Pancreas (tissue), 10 donors: ENCODE measurements at places on chromosomes 12 and 14. TPM values are rescaled to one million over a fixed set of nuclear protein-coding genes. Genes with fewer than 3 reads are reported as not detected.

DNA sequence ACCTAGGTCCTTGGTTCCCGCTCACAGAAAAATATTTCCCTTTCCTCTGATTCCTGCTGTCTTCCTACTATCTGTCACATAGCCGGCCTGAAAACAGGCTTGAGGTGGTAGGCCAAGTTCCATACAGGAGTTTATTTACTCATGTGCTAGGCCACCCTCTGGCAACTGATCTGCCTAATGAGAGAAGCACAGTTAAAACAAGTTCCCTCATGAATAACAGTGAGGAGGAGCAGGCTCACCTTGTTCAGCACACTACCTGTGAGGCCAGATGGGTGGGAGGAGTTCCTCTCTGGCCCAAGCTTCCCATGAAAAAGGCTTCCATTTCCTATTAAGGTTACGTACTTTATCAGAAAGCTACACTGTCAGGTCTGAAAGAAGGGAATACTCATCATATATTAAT lies 206.0 kb downstream of the MYRFL start:
- H3K27me3 ChIP-seq: no peaks in the 10 kb centered on the region
- H3K4me3 ChIP-seq: no peak overlapping the region
- H3K36me3 ChIP-seq: no peaks in the 10 kb centered on the region
- H3K4me1 ChIP-seq: no peaks in the 10 kb centered on the region
- DNase-seq: no peak
- H3K27ac ChIP-seq: no peak overlapping the region

Gene PPM1H
- 3.6 TPM for polyA plus RNA-seq

Gene APOLD1
- polyA plus RNA-seq: 6.4 TPM

DNA sequence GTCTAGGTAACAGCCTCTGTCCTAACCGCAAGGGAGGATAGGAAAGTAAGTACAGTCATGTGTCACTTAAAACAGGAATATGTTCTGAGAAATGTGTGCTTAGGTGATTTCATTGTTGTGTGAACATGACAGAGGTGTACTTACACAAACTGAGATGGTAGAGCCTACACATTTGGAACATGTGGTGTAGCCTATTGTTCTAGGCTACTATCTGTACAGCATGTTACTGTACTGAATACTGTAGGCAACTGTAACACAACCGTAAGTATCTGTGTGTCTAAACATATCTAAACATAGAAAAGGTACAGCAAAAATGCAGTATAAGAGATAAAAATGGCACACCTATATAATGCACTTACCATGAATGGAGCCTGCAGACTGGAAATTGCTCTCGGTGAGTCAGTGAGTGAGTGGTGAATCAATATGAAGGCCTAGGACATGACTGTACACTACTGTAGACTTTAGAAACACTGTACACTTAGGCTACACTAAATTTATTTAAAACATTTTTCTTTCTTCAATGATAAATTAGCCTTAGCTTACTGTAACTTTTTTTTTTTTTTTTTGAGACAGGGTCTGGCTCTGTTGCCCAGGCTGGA lies 13.2 kb upstream of the MDM2 start:
- no peaks in the 10 kb centered on the region for H3K36me3 ChIP-seq
- H3K27ac ChIP-seq: no peak overlapping the region
- H3K4me1 ChIP-seq: no peaks in the 10 kb centered on the region
- H3K4me3 ChIP-seq: no peak overlapping the region
- DNase-seq: no peak

Gene CCND2
- polyA plus RNA-seq: 9.1 TPM

- H3K27ac ChIP-seq: no peak overlapping the region
- H3K4me1 ChIP-seq: no peaks in the 10 kb centered on the region
- no peaks in the 10 kb centered on the region for H3K36me3 ChIP-seq
- H3K4me3 ChIP-seq: no peak overlapping the region
Observed at GRCh38 chr12:86247871-86248270, 8.3 kb downstream of the MGAT4C start.

Gene RHEBL1
- 0.38 TPM for polyA plus RNA-seq

DNA sequence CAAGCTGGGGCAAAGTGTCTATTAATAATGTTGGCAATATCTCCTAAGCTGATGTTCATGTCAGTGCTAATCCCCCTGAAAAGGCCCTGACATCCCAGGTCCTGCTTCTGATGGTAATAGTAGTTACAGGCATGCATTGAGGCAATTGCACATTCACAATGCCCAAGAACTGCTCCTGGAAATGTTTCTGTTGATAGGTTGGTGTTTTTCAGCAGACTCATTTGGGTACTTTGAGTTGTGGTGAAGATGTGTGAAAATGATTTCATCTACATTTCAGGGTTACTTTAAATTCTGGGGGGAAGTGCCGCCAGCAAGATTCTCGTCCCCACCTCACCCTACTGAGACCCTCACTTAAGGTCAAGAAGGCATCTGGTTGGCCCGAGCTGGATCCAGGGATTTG lies 92.9 kb downstream of the BBS10 start:
- H3K27ac ChIP-seq: no peak overlapping the region
- H3K4me3 ChIP-seq: no peak overlapping the region
- no peaks in the 10 kb centered on the region for H3K27me3 ChIP-seq
- no peaks in the 10 kb centered on the region for H3K36me3 ChIP-seq

Gene REP15
- 0.80 TPM for polyA plus RNA-seq

- DNase-seq: no peak
- H3K27me3 ChIP-seq: no peaks in the 10 kb centered on the region
- H3K4me1 ChIP-seq: no peaks in the 10 kb centered on the region
- no peak overlapping the region for H3K4me3 ChIP-seq
- H3K27ac ChIP-seq: no peak overlapping the region
Observed at GRCh38 chr12:131311764-131312163, 358.1 kb downstream of the ADGRD1 start.

GRCh38 chr12:27585739-27586265 lies 61.8 kb downstream of the PPFIBP1 start:
- no peak overlapping the region for H3K27ac ChIP-seq
- H3K4me1 ChIP-seq: peaks cover 3% of the 10 kb centered on the region
- no peak for DNase-seq
- no peak overlapping the region for H3K4me3 ChIP-seq
- no peaks in the 10 kb centered on the region for H3K36me3 ChIP-seq
- no peaks in the 10 kb centered on the region for H3K27me3 ChIP-seq

DNA sequence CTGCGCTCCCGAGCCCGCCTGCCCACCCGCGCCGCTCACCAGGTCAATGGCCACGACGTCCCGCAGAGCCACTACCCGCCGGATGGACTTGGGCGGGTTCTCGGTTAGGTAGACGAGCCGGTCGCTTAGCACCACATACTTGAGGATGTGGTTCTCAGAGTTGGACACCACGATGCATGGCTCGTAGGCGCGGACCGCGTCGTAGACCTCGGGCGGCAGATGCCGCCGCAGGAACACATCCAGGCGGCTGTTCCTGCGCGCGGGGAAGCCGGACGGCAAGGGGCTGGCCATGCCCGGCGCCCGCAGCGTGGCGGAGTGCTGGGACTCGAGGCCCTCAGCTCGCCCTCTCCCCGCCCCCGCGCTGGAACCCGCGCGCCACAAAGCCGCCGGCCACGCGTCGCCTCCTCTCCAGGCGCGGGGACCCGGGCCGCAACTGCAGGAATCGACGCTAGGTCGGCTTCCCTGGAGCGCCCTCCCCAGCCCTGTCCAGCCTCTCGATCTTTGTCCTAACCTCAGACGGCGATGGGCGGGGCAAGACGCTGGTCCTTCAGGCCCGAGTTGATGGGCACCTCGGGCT lies at the start of gene C12orf56:
Gene C12orf56 (minus strand): TSS at position 484 of the 577 bp plus-strand sequence. CDS start 193 bp downstream, at position 291.
- no peak within 1 kb of the TSS for H3K4me3 ChIP-seq
- no peaks in the 10 kb centered on the region for H3K27me3 ChIP-seq
- peak; percentile 64 for DNase-seq
- no peaks in the 10 kb centered on the region for H3K36me3 ChIP-seq

Gene GDF3
- polyA plus RNA-seq: 0.07 TPM

DNA sequence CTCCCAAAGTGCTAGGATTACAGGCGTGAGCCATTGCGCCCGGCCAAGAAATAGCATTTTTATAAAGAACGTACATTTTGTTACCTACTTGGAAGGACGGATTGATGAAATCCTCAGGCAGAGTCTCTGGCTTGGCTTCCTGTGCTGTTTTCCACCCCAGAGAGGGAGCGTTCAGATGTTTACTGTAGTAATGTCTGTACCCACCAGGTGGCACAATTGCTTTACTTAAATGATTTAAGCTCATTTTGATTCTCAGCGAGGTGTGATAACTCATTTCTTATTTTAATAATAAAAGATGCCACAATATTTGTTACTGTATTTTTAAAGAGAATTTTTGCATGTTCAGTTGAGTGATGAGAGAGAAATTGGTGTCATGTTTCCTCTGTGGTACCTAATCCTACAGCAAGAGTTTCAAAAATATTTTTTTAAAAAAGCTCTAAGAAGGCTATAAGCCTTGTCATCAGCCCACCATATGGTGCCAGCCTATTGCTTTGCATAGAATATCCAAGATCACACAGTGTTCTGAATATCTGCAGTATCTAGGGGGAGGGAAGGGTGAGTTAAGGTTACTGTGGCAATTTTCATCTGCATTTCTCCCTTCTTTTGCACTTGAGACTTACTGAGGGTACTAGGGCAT lies 82.6 kb upstream of the TRAF3 start:
- H3K4me1 ChIP-seq: peaks cover 16% of the 10 kb centered on the region
- no peak overlapping the region for H3K27ac ChIP-seq
- DNase-seq: no peak
- no peaks in the 10 kb centered on the region for H3K36me3 ChIP-seq
- no peak overlapping the region for H3K4me3 ChIP-seq
- no peaks in the 10 kb centered on the region for H3K27me3 ChIP-seq

- no peaks in the 10 kb centered on the region for H3K27me3 ChIP-seq
- peak overlapping the region; percentile 70 for H3K27ac ChIP-seq
- H3K4me3 ChIP-seq: no peak overlapping the region
- H3K36me3 ChIP-seq: no peaks in the 10 kb centered on the region
Observed at GRCh38 chr12:120321382-120322202, 6.0 kb downstream of the PLA2G1B start.

DNA sequence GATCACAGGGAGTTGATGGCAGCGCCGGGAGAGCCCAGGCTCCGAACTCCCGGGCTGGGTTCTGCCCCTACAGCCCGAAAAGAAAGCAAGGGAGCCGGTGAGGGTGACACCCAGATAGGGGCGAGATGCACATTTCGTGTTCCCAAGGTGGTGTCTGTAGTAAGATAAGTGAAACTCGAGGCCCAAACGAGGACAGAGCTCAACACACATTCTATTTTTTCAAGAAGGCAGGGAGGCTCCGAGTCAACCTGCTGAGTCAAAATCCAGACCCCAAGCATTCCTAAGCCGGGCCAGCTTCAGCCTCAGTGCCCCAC lies 24.2 kb upstream of the YY1 start:
- no peaks in the 10 kb centered on the region for H3K36me3 ChIP-seq
- peak overlapping the region; percentile 95 for H3K27ac ChIP-seq

Gene NFATC4
- 77.0 TPM for polyA plus RNA-seq

- H3K4me1 ChIP-seq: no peaks in the 10 kb centered on the region
- DNase-seq: no peak
- no peaks in the 10 kb centered on the region for H3K36me3 ChIP-seq
- H3K27ac ChIP-seq: no peak overlapping the region
Observed at GRCh38 chr14:39680777-39681176, 248.5 kb upstream of the FBXO33 start.

Gene ADCY6
- 31.7 TPM for polyA plus RNA-seq

DNA sequence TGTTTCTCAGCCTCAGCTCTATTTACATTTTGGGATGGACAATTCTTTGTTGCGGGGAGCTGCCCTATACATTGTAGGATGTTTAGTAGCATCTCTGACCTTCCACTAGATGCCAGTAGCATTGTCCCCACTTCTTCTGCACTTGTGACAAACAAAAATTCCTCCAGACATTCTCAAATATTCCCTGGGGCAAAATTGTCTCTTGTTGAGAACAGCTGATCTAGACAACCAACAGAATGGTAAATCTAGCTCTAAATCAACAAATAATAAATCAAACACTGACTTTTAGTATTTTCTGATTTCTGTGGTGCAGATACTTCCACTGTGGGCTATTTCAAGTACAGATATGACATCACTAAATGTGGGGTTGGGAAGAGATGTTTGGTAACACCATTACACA lies 60.7 kb downstream of the MSRB3 start:
- no peaks in the 10 kb centered on the region for H3K4me1 ChIP-seq
- no peaks in the 10 kb centered on the region for H3K36me3 ChIP-seq
- peaks cover 3% of the 10 kb centered on the region for H3K27me3 ChIP-seq
- DNase-seq: no peak
- H3K4me3 ChIP-seq: no peak overlapping the region

Gene PTCSC3
- not detected for polyA plus RNA-seq

DNA sequence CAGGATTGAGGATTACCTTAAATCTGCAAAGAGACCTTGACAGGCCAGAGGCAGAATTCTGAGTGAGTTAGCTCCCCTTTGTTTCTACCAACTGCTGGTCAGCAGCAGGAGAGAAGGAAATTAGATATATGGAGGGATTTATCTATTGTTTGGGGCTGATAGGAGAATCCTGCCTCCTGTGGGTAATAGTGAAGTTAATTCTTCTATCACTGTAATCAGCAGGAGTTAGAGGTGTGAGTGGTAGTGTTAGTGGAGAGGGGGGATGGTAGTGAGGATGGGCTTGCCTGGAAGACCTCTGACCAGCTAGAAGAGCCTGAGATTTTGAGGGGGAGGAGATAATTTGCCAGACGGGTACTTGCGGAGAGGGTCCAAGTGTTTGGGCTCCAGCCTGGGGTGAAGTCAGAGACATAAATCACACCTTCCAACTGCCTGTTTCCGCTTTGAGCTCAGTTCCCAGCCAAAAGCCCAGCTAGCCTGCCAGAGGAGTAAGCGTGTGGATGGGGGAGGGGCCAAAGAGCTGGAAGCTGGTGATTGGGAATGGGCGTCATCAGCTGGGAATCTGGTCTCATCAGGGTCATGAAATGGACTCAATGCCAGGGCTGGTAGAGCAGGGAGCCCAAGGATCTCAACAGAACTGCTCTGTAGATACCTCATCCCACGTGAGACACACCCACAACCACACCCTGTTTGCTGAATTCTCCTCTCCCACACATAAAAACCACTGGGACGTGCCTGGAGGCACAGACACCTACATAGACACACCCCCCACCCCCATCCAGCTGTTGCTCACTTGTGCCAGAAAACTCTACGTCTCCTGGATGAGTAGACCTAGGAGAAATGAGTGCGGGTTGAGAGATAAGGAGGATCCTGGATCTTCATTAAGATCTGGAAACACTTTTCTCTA lies 13.1 kb upstream of the ITGA5 start:
- peak; percentile 67 for DNase-seq
- H3K4me1 ChIP-seq: no peaks in the 10 kb centered on the region
- no peaks in the 10 kb centered on the region for H3K36me3 ChIP-seq
- no peak overlapping the region for H3K4me3 ChIP-seq
- no peaks in the 10 kb centered on the region for H3K27me3 ChIP-seq

Gene DPPA3
- polyA plus RNA-seq: not detected

GRCh38 chr12:107033758-107034739 lies 47.1 kb upstream of the MTERF2 start:
- H3K27me3 ChIP-seq: no peaks in the 10 kb centered on the region
- no peaks in the 10 kb centered on the region for H3K36me3 ChIP-seq
- no peak for DNase-seq
- no peak overlapping the region for H3K4me3 ChIP-seq
